ENCODE measurements at places on chromosomes 1 and 21.

GRCh38 chr1:76138217-76138616 lies 63.7 kb downstream of the ST6GALNAC3 start:
- DNase-seq = no peak

DNA sequence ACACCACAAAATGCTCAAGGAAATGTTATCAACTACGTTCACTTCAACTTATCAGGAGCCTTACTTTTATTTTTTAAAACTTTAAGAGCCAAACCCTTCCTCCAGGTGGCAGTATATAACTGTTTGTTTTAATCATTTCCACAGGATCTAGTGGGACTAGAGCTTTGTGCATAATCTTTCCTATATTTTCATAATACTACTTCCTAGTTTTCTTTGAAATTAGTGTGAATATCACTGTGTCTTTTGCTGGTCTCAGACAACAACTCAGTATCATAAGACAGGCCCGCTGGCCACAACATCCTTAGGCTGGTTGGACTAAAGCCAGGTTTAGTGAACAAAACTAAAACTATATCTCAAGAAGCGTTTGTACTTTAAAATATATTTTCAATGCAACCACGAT lies 145.5 kb downstream of the TIAM1 start:
- peak; percentile 45 for DNase-seq

GRCh38 chr1:1833456-1833855 lies 55.2 kb upstream of the NADK start:
- DNase-seq = no peak

DNA sequence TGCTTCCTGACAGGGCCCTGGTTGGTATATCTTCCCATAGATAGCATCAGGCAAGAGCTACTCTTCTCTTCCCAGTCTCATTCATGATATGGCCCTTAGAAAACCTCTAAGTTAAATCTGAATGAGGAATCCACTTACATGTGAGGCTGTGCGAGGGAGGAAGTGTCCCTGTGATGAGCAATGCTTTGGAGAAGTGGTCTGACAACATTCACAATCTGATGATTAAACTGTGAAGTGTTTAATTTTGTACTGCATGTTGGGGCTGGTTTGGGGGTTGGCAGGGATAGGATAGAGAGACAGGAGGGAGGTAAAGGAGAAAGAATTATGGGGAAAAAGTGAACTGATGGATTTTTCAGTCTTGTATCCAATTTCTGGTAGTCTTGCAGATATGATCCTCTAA lies 421.2 kb upstream of the DAB1 start:
- DNase-seq = no peak

GRCh38 chr1:225865514-225865913 lies 16.7 kb downstream of the TMEM63A start:
- DNase-seq = no peak

DNA sequence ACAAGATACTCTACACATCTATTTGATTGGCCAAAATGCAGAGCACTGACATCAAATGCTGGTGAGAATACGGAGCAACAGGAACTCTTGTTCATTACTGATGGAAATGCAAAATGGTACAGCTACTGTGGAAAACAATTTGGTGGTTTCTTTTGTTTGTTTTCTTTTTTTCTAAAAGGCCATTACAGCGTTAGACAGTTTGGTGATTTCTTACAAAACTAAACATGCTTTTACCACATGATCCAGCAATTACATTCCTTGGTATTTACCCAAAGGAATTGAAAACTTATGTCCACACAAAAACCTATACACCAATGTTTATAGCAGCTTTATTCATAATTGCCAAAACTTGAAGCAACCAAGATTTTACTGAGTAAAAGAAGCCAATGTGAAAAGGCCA lies 66.4 kb upstream of the FBXO28 start:
- DNase-seq = no peak

DNA sequence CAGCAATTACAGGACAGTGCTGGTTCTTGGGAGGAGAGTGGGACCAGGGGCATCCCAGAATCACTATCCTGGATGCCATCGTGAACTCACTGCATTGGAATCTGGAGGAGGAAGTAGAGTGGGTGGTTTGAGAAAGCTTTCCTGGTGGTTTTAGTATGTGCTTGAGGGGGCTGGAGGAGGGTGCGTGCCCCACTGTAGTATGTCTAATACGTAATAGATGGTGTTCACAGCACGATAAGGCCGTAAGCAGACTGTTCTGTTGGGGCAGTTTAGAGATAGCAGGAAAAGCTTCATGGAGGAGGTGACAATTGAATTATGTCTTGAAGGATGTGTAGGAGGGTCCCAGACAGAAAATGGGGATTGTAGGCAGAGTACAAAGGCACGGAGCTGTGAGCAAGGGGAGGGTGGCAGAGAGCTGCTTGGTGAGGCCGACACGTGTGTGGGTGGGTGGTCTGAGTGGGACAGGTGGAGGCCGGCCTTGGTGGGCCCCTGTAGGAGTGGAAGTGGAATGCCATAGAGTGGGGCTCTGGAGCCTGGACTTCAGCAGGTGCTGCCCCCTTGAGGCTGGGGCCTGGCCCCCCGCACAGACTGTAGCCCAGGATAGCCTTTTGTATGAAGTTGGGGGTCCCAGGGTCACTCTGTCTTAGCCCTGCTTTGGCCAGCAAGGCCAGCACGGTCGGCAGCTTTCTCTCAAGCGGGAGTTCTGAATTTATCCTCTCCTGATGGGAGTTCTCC lies 37.0 kb downstream of the IL6R start:
- peak; percentile 65 for DNase-seq

DNA sequence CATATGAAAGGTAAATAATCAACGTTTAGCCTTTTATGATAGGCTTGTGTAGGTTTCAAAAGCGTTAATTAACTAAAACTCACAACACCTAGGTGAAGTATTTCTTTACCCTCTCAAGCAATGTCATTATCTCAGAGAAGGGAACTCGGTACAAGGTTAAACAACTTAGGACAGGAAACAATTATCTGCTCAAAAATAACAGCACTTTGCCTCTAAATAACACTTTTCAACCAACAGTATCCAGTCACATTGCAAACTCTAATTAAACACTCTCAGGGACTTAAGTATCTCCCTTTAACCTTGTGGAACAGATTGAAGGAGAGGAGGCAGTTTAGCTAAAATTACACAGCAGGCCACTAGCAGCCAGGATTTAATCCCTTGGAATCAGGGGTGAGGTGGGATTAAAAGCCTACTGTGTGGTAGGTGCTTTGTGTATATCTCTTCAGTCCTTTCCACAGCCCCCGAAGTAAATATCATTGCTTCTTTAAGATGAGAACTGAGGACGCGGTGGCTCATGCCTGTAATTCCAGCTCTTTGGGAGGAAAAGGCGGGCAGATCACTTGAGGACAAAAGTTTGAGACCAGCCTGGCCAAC lies 5.2 kb upstream of the AKNAD1 start:
- DNase-seq = peak; percentile 48

DNA sequence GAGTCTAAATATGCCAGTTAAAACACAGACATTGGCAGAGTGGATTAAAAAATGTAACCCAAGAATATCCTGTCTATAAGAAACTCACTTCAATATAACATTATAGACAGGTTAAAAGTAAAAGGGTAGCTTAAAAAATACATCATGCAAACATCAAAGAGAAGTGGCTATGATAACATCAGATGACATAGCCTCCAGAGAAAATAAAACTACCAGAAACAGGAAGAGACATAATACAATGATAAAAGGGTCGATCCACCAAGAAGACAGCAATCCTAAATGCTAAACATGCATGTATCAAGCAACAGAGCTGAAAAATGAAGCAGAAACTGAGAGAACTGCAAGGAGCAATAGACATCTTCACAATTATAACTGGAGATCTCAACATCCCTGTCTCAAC lies 190.2 kb upstream of the NR5A2 start:
- DNase-seq = no peak

DNA sequence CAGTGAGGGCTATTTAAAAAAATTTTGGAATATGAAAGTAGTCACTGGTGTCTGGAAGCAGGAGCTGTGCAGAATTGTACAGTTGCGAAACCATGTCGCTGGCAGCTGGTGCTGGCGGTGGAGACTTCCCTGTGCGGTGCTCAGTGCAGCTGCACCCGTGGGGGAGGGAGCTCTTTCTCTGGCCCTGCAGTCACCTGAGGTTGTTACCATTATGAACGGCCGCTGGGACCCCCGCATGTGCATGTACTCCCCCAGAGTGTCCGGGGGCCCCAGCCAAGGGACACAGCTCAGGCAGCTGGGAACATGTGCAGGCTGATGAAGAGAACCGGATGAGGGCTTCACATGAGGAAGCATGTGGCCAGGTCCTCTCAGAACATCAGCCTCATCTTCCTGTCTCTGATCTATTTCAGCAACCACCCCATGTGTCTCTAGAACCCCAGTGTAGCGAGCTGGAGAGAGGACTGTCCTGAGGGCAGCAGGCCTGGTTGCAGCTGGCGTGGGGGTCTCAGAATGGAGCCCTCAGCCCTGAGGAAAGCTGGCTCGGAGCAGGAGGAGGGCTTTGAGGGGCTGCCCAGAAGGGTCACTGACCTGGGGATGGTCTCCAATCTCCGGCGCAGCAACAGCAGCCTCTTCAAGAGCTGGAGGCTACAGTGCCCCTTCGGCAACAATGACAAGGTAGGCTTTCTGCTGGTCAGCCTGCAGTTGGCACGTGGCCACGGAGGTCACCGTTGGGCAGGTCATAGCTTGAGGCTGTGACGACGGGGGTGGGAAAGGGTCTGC lies at the start of gene TRPM2:
Gene TRPM2 (plus strand): TSS at position 431 of the 780 bp plus-strand sequence. CDS start 80 bp downstream, at position 511.
- no peak for DNase-seq

DNA sequence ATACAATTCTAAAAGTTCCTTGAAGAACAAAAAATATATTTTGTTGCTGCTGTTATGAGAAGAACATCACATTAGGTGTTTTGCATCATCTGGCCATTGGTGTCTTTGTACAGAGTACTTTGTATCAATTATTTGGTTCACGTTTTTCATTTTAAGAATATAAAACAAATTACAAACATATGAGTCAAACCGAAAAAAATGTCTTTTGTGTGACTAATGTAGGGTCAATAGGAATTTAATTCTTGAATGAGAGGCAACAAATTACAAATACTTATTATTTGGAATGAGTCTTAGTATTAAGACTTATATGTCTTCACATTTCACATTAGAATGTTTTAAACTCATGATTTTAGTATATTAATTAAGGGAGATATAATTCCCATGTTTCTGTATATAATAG lies 54.8 kb downstream of the NR5A2 start:
- DNase-seq = no peak

DNA sequence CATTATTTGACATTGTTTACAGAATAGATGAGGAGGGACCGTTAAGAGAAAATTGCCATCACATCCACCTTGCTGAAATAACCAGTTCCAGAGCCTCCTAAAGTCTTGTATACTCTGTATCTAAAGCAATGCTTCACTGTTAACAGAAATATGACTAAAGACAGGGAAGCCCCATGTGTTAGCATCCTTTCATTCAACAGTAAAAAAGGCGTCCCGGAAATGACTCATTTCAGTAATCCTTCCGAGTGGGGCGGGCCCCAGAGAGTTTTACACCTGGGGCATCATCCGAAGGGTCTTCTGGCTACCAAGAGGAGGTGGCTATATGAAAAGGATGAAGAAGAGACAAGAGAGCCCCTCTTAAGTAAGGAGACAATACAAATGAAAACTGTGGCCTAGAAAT lies 227.2 kb downstream of the SLC45A1 start:
- no peak for DNase-seq

- no peak for DNase-seq
These were observed 1.3 kb upstream of the RCOR3 start for GRCh38 chr1:211257826-211258225.

DNA sequence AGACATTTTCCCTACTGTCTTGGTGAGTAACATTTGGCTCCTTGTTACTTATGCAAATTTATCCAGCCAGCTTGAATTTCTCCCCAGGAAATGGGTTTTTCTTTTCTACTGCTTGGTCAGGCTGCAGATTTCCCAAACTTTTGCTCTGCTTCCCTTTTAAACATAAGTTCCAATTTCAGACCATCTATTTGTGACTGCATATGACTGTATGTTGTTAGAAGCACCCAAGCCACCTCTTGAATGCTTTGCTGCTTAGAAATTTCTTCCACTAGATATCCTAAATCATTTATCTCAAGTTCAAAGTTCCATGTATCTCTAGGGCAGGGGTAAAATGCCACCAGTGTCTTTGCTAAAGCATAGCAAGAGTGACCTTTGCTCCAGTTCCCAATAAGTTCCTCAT lies 32.3 kb upstream of the CITED4 start:
- no peak for DNase-seq

DNA sequence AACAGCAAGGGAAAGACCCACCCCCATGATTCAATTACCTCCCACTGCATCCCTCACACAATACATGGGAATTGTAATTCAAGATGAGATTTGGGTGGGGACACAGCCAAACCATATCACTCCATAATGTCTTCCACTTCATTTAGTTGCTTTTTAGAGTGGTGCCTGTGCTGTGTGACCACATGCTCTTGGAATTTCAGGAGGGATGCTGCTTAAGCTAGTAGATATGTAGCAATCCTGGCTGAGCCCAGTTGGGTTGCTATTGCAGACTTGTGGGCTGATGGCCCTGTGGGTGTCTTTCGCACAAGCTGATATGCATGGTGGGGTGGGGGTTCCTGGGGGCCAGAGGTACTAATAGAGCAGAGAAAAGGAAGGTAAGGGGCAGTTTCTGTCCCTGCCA lies 160.4 kb upstream of the SYT6 start:
- no peak for DNase-seq

DNA sequence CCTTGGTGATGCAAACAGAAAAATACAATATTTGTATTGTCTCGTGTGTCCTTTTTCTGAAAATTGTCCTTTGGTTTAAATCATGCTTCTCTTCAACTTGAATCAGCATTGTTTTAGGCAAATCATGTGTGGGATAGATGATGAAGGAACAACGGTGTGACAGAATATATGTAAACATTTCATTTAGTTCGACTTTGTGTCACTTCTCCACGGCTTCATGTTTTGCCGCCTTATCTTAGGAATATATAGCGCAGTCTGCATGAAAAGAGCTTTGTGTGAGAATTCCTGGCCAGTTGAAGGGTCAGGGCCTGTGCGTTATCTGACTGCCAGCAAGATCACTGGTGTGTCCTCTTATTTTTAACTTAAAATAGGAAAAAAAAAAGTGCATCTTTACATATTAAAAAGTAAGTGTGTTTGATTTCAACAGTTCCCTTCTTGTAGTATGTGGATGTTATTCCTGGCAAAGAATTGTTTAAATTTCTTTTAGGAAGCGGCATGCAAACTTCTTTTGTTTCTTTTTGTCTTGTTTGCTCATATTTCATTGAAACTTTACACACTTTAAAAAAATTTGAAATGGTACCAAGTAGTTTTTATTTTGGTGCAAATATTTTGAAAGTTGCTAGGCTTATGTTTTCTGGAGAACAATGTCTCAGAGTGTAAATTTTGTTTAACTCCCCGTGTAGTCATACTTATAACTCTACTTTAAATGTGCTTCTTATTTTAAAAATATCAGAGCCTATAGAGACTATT lies 465.2 kb downstream of the USP25 start:
- no peak for DNase-seq

DNA sequence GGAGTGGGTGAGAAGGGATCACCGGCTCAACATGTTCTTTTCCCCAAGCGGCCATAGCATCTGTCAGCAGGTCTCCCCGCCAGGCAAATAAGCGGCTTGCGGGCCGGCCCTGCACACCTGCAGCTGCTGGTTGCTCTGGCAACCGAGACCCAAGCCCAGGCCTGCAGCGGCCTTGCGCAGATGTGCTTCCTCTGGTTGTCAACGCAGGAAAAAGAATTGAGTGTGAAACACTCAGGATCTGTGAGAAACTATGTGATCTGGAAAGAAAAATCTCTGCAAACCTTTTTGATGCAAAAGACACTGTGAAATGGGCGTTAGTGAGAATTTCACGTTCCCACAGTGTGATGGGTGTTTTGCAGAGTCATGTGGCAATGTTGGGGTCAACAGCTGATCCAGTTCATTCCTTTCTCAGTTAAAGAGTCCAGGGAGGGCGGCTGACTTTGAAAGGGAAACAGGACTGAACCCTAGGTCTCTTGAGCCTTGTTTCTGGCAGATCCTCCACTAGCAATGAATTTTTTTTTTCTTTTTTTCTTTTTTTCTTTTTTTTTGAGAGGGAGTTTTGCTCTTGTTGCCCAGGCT lies 28.4 kb downstream of the TOMM20 start:
- peak; percentile 50 for DNase-seq

Data from D341Med (cell line).